SHP77 treated with DMSO at 0.1 percent for 48 hours (cell line): ENCODE measurements at places on chromosomes 11 and 22.

DNA sequence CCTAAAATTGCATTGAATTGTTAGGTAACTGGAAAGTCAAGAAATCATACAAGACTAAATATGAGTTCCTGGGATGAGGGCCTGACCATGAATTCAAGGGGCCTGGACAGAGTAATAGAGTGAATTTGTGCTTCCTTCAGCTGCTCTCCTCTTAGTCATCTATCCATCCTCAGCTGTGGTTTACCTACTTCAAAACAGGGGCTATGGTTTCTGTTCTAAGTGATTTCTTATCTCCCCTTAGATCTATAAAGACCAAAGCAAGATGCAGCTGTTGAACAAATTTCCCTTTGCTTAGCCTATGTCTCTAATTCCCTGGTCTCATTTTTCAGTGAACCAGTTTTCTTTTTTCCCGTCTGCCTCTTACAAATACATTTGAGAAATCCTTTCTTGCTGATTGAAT, 428.5 kb downstream of the FAM181B start:
- no peak for DNase-seq

- DNase-seq, result no peak
Measured at GRCh38 chr11:6249770-6250555, 9.7 kb upstream of the CCKBR start.

GRCh38 chr11:44859528-44859925, 91.2 kb downstream of the TP53I11 start:
- DNase-seq, result no peak

- no peak for DNase-seq
Measured at GRCh38 chr11:126164781-126165180, 46.7 kb downstream of the RPUSD4 start.

GRCh38 chr11:60345489-60345888, 18.4 kb downstream of the MS4A6E start:
- no peak for DNase-seq

GRCh38 chr11:72848846-72849466, 34.7 kb downstream of the ATG16L2 start:
- DNase-seq, result peak; percentile 15

DNA sequence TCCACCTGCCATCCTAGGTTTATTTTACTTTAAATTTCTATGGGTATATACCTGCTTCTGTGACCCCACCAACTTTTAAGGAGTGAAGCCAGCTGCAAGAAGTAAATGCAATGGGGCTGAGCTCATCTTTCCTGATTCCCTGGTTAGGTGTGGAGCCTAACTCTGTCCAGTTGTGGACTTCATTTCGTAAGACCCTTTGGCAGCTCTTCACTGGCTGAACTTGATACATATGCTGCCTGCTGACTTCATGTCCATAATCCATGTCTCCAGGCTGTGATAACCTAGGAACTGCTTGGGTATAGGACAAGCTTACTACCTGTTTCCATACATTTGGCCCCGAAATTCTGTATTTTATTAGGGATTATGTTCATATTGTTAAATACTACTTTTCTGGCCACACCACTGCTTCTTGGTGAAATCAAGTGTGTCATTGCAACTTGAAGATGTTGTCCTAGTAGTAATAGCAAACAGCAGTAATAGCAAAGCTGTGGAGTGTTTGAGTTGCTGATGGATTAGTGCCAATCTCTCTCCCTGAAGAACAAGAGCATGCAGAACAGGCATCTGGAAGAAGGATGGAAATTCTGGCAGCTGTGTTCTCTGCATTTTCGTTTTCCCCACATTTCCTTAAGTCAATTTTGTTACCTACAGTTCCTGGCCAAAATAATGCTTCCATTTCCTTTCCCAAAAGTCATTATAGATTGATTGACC, 31.2 kb downstream of the LDLRAD3 start:
- no peak for DNase-seq

DNA sequence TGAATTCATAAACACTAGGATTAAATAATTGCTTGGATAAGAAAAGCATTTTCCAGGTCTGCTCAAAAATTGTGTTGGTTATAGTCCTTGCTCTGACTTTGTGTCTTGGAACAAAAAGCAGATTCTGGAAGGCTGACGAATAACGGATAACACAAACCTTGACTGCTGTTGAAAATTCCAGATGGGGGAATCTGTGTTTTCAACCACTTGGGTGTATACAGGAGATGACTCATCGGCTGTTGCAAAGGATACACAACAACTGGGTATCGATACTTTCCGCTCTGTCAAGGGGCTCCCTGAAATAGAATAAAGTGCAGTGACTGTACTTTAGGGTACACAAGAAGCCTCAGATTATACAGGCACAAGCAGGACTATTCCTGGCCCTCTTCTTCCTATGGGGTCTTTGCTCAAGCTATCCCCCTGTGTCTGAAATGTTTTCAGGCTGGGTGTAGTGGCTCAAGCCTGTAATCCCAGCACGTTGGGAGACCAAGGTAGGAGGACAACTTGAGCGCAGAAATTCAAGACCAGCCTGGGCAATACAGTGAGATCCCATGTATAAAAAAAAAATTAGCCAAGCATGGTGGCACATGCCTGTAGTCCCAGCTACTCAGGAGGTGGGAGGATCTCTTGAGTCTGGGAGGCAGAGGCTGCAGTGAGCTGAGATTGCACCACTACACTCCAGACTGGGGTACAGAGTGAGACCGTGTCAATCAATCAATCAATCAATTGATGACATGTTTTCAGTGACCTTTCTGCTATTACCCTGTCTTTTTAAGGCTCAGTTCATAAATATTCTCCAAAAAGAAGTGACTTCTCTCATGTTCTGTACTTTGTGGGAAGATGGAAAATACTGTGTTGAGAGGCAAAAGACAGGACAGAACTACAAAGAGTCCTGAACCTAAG, 48.6 kb upstream of the UCP3 start:
- no peak for DNase-seq

DNA sequence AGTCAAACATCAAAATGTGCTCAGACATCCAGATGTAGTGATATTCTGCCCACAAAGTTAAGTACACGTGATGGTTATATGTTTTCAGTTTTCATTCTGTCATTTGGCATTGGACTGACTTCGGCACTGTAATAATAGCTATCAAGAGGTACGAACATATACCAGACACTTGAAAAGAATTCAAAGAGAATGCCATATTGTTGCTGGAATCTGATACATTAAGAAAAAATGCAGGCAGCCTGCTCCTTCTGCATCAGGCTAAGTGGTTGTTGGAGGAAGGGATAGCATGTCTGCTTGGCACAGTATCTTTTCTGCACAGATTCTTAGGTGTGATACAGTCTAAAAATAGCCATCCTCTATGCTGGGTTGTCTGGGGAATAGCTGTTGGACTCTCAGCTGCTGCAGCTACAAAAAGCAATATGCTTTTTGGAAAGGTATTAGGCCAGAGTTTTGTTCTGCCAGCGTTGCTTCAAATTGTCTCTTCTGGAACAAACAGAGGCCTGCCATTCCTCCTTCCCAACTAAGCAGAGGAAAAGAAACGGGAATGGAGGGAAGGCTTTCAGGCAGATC, 892.6 kb downstream of the TBC1D22A start:
- DNase-seq, result no peak

- no peak for DNase-seq
Measured at GRCh38 chr11:82906236-82906635, 4.7 kb downstream of the DDIAS start.

GRCh38 chr11:12745787-12746186, 71.6 kb downstream of the TEAD1 start:
- no peak for DNase-seq

GRCh38 chr11:47593492-47593933, 698 bp downstream of the C1QTNF4 start:
- DNase-seq, result no peak
